Upper lobe of left lung (tissue), 6 donors: ENCODE measurements at places on chromosomes 3 and 15. TPM values are rescaled to one million over a fixed set of nuclear protein-coding genes. Genes with fewer than 3 reads are reported as not detected.

GRCh38 chr3:160125258-160125657 is 100.0 kb upstream of the C3orf80 start:
- no peak overlapping the region for H3K27ac ChIP-seq
- H3K4me1 ChIP-seq = peaks cover 3% of the 10 kb centered on the region
- DNase-seq = no peak

GRCh38 chr3:98901119-98901391 is 440 bp downstream of the DCBLD2 start:
- DNase-seq = no peak
- H3K4me3 ChIP-seq = peak overlapping the region; percentile 98
- H3K36me3 ChIP-seq = no peaks in the 10 kb centered on the region
- H3K4me1 ChIP-seq = peaks cover 27% of the 10 kb centered on the region

GRCh38 chr15:48683991-48684765 is 38.7 kb upstream of the FBN1 start:
- H3K36me3 ChIP-seq = no peaks in the 10 kb centered on the region
- H3K27me3 ChIP-seq = no peaks in the 10 kb centered on the region
- DNase-seq = no peak
- H3K27ac ChIP-seq = no peak overlapping the region
- H3K4me1 ChIP-seq = no peaks in the 10 kb centered on the region

GRCh38 chr3:162262129-162262528 is 765.5 kb downstream of the OTOL1 start:
- DNase-seq = no peak
- no peaks in the 10 kb centered on the region for H3K27me3 ChIP-seq
- H3K4me3 ChIP-seq = no peak overlapping the region
- H3K36me3 ChIP-seq = no peaks in the 10 kb centered on the region

GRCh38 chr15:89494031-89494430 is 2.4 kb downstream of the RHCG start:
- H3K27ac ChIP-seq = no peak overlapping the region
- no peak for DNase-seq
- H3K27me3 ChIP-seq = peaks cover 17% of the 10 kb centered on the region

GRCh38 chr3:72768006-72768441 is 80.2 kb downstream of the SHQ1 start:
- no peaks in the 10 kb centered on the region for H3K4me1 ChIP-seq
- H3K4me3 ChIP-seq = no peak overlapping the region
- DNase-seq = no peak
- H3K27ac ChIP-seq = no peak overlapping the region
- no peaks in the 10 kb centered on the region for H3K27me3 ChIP-seq
- H3K36me3 ChIP-seq = no peaks in the 10 kb centered on the region

GRCh38 chr3:101825904-101826445 is 23.3 kb upstream of the NFKBIZ start:
- H3K27ac ChIP-seq = no peak overlapping the region
- no peak for DNase-seq
- peaks cover 12% of the 10 kb centered on the region for H3K36me3 ChIP-seq
- H3K27me3 ChIP-seq = no peaks in the 10 kb centered on the region

The TM4SF4 gene
- 1.8 TPM for total RNA-seq

DNA sequence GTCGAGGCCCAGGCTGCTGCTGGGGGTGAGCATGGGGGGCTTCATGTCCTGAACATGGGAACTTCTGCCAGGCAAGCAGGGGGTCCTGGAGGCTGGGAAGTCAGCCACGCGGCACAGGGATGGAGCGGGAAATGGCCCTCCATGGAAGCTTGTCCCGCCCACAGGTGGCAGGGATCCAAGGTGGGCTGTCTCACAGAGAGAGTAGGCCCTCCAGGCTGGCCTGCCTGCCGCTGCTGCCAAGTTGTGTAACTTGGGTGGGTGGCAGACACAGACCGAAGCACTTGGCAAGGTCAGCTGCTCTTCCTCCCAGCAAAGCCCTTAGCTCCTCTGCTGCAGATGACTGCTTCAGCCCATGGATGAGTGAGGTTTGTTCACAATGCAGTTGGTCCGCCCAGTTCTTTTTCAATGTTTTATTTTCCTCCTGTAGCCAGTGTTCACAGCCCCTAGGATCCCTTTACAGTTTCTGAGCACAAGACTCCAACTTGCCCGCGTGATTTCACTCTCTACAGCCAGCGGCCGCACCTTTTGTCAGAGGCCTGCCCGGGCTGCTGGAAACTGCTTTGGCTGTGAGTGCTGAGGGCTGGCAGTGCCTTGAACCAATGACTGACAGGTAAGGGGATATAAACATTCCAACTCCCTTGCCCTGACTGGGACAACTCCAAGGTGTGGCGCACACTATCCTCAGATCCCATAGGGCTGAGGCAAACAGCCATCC is 26.7 kb downstream of the HCN4 start:
- H3K4me3 ChIP-seq = no peak overlapping the region
- DNase-seq = no peak
- H3K36me3 ChIP-seq = no peaks in the 10 kb centered on the region
- no peak overlapping the region for H3K27ac ChIP-seq
- H3K4me1 ChIP-seq = no peaks in the 10 kb centered on the region

DNA sequence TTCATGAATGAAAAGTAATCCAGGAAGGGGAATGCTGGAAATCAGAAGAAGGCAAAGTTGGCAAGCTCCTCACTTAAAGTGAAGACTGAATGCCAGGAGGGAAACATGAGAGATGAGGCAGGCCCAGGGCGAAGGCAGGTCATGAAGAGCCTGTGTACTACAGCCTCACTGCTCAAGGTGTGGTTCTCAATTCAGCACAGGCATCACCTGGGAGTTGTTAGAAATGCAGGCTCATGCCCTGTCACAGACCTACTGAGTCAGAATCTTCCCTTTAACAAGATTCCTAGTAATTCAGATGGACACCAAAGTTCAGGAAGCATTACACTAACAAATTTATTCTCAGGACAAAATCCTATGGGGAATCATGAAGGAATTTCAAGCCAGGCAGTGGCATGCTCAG is 14.2 kb downstream of the MYO5A start:
- no peak for DNase-seq
- no peaks in the 10 kb centered on the region for H3K27me3 ChIP-seq
- no peaks in the 10 kb centered on the region for H3K36me3 ChIP-seq
- H3K4me3 ChIP-seq = no peak overlapping the region

- no peaks in the 10 kb centered on the region for H3K36me3 ChIP-seq
- no peak overlapping the region for H3K4me3 ChIP-seq
- no peak overlapping the region for H3K27ac ChIP-seq
- no peaks in the 10 kb centered on the region for H3K27me3 ChIP-seq
- peaks cover 12% of the 10 kb centered on the region for H3K4me1 ChIP-seq
- DNase-seq = no peak
Observed at GRCh38 chr3:143770391-143770790, 77.9 kb downstream of the SLC9A9 start.

GRCh38 chr3:101807888-101808287 is 28.9 kb downstream of the NXPE3 start:
- no peaks in the 10 kb centered on the region for H3K36me3 ChIP-seq
- H3K4me3 ChIP-seq = no peak overlapping the region
- no peak for DNase-seq
- H3K27me3 ChIP-seq = no peaks in the 10 kb centered on the region

DNA sequence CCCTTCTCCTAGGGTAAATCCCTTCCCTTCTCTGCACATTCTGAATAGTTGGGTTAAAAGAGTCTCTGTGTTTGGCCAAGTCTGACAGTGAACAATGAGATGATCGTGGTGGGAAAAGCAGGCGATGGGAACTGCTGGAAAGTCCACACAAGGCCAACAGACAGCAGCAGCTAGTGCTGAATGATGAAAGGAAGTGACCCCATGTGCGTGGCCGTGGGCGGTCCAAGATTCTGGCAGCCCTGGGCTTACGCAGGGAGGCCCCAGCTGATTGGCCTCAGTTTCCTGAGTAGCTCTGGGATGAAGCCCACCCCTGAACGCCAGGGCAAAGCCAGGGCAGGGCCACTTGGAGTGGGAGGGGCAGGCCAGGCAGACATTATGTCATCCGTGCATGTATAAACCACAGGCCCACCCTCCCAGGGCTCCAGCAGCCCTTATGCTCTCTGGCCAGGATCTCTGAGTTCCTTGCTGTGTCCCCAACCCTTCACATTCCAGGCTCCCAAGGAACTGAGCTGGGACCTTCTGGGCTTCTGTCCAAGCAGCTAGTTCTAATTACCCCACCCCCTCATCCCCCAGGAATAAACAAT is 57.8 kb downstream of the CDC25A start:
- H3K36me3 ChIP-seq = no peaks in the 10 kb centered on the region
- DNase-seq = peak; percentile 66
- H3K4me3 ChIP-seq = no peak overlapping the region
- no peaks in the 10 kb centered on the region for H3K27me3 ChIP-seq
- peaks cover 19% of the 10 kb centered on the region for H3K4me1 ChIP-seq
- peak overlapping the region; percentile 85 for H3K27ac ChIP-seq

- H3K4me3 ChIP-seq = no peak overlapping the region
- DNase-seq = no peak
- no peaks in the 10 kb centered on the region for H3K36me3 ChIP-seq
- no peaks in the 10 kb centered on the region for H3K27me3 ChIP-seq
Observed at GRCh38 chr3:16071206-16071605, 103.3 kb upstream of the GALNT15 start.

The ARIH2 gene
- total RNA-seq = 81.2 TPM

DNA sequence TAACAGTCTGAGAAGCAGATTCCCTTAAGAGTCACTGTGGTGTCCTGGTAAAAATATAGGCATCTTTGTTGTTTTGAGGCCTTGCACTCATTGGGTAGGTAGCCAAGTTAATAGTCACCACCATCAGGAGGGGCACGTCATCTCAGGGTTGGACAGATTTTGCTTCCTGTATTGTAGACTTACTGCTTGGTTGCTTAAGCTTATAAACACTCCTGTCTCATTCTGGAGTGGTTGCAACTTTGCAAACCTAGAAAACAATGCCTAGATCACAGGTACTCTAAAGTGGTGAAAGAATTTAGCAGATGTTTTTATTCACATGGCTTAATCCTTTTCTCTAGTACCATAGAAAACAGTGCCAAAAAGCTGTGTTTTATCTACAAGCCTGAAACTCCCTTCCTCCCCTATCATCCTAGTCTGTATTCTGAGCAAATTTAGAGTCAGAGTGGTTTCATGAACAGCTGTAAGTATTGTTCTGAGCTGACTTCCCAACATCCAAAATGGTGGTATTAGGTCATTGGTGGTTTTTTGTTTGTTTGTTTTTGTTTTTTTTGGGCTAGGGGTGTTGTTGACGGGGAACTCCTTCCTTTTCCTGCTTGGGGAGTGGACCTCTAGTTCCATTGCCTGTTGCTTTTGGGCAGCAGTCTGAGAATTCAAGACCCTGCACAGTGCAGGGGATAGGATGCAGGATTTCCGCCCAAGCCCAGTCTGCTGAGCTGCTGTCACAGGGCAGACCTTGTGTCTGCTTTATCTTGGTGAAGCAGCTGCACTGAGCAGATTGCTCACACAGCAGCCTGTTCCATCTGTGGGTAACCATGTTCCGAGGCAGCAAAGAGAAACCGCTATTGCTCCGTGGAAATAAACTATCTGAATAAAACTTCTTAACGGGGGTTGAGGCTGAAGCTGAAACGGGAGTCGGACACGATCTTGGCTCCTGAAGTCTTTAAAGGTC is 202.0 kb downstream of the AKAP13 start:
- H3K27ac ChIP-seq = peak overlapping the region; percentile 87
- H3K4me1 ChIP-seq = peaks cover 73% of the 10 kb centered on the region
- H3K27me3 ChIP-seq = no peaks in the 10 kb centered on the region
- H3K36me3 ChIP-seq = peaks cover 56% of the 10 kb centered on the region
- no peak for DNase-seq
- H3K4me3 ChIP-seq = peak overlapping the region; percentile 50

GRCh38 chr15:33013827-33014445 is 180.6 kb downstream of the FMN1 start:
- no peaks in the 10 kb centered on the region for H3K27me3 ChIP-seq
- no peaks in the 10 kb centered on the region for H3K36me3 ChIP-seq
- H3K4me3 ChIP-seq = no peak overlapping the region

DNA sequence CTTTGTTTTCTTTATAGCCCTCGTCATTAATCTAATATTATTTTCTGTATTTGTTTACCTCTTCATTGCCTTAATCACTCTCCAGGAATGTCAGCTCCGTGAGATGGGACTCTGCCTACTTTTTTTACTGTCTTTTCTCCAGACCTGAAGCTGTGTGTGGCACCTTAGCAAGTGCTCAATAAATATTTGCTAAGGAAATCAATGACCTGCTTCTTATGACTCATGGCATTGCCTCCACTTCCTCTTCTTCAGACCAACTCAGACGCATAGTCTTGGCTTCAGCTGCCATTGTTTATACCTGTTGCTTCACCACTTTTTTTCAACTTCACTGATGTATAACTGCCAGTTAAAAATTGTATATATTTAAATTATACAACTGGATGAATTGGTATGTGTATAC is 218.5 kb upstream of the CMC1 start:
- H3K27ac ChIP-seq = no peak overlapping the region
- no peak for DNase-seq
- H3K4me3 ChIP-seq = no peak overlapping the region
- H3K36me3 ChIP-seq = no peaks in the 10 kb centered on the region
- no peaks in the 10 kb centered on the region for H3K4me1 ChIP-seq

DNA sequence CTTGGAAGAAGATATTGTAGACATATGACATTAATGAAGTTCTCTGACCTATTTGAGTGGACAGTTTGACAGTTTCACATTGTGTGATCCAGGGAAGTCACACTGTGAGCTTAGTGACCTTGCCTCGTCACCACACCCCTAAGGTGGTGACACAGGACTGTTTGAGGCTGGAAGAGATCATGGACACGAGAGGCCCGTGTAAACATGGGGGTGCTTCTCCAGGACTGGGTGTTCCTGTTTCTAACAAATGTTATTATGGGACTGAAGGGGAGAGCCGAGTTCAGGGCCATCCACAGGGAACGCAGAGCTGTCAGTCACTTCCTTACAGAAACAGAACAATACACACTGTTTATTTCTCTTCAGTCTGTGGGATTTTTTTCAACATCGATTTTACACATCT is 96.5 kb upstream of the DNAJC19 start:
- H3K4me3 ChIP-seq = no peak overlapping the region
- no peaks in the 10 kb centered on the region for H3K36me3 ChIP-seq
- DNase-seq = no peak
- H3K4me1 ChIP-seq = no peaks in the 10 kb centered on the region
- H3K27me3 ChIP-seq = no peaks in the 10 kb centered on the region

DNA sequence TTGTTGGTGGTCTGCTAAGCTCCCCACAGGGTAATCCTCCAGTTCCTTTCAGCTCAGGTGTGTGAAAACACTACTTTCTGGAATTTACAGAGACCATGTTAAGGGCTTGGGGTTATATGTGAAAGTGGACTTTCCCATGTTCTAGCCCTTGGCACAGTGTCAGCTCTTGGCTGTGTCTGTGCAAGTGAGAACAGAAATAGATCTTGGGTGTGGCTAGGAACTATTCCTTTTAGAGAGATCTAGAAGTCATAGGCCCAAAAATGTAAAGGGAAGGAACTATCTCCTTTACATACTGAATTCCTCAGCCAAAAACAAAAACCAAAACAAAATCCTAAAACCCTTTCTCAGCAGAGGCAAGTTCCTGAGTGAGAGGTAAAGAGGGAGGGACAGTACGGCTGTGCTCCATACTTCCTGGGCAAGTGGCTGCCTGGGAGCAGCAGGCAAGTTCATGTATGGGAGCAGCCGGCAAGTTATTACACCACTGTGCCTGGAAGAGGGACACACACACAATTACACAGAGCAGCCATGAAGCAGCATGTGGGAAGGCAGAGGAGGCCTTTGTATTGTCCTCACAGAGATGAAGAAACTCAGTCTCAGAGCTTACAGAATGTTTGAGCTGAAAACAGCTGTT is 19.9 kb upstream of the C3orf62 start:
- no peak for DNase-seq
- H3K27ac ChIP-seq = peak overlapping the region; percentile 68
- peaks cover 26% of the 10 kb centered on the region for H3K4me1 ChIP-seq
- no peak overlapping the region for H3K4me3 ChIP-seq
